ENCODE measurements at places on chromosomes 16 and 17.

GRCh38 chr17:57482657-57483056 lies 226.3 kb downstream of the MSI2 start:
- no peak for DNase-seq

DNA sequence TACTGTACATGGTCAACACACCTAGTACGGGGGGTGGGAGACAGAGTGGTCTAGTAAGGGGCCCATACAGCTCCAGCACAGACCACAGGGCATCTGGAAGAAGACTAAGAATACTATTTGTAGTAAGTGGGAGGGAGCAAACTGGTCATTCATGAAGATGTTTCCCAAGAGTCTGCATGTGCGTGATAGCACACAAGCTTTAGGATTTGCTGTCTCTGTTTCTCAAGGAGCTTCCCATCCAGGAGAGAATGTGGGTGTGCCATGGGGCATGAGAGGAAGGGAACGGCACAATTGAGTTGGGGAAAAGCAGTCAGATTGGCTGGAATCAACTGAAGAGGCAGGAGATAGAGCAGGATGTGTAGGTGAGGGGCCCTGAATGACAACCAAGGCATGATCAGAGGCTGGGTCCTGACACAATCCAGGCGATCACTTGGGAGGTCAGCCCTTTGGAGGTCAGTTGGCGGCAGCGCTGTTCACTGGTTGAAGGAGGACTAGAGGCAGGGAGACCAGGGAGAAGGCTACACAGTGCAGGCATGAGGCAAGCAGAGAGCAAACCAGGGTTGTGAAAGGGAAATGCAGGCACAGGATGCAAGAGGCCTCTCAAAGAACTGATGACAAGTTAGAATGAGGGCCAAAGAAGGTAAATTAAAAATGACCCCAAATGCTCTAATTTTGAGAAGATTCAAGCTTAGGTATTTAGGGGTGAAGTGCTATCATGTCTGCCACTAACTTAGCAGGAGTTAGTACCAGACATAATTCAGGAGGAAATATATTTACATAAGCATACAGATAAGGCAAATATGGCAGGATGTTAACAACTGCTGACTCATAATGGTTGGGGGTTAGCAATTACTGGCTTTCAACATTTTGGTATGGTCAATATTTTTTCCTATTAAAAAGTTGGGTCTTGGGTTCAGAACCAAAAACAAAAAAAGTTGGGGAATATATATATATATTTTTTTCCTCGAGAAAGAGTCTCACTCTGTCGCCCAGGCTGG lies 10.3 kb downstream of the UBE2O start:
- DNase-seq, result no peak

DNA sequence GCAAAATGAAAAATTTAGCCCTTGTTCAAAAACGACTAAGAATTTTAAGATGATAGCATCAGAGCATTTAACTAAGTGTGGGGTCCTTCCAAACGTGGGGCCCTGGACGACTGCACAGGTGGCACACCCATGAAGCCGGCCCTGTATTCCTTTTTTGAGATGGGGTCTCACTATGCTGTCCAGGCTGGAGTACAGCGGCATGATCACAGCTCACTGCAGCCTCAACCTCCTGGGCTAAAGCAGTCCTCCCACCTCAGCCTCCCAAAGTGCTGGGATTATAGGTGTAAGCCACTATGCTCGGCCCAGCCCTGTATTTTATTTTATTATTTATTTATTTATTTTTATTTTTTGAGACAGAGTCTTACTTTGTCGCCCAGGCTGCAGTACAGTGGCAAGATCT lies 90.7 kb upstream of the CDC42EP4 start:
- DNase-seq, result no peak

- DNase-seq, result no peak
Measured at GRCh38 chr16:17607075-17607509, 136.3 kb upstream of the XYLT1 start.

DNA sequence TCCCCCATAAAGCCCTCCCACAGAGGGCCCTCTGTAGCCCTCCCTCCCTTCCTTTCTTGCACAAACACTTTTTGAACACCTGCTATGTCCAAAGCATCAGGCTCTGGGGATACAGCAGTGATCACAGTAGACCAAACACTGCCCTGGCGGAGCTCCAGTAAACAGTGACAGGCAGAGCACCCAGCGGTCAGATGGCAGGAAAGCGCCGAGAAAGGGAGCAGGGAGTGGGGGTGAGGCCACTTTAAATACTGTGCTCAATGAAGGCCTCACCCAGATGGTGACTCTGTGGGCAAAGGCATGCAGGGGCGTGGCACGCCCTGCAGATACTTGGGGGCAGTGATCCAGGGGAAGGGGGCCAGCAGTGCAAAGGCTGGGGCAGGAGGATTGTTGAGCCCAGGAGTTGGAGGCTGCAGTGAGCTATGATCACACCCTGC lies 7.6 kb downstream of the PRR29 start:
- no peak for DNase-seq

- DNase-seq, result no peak
Measured at GRCh38 chr17:80492343-80493136, 16.1 kb upstream of the NPTX1 start.

DNA sequence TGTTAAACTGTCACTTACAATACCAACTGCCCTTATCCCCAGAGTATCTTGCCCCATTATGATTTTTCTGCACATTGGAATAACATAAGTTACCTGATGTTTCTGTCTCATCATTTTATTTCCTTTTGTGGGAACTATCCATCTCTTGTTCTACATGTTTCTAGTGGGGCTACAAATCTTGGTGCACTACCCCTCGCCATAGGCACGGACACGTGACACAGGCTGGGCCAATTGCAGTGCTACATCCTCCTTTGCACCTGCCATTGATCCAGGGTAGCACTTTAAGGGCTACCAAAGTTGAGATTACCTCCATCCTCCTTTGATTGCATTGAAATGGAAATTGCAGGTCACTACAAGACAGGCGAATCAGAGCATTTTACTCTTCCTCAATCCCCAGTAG lies 14.2 kb upstream of the SYT17 start:
- DNase-seq, result no peak

DNA sequence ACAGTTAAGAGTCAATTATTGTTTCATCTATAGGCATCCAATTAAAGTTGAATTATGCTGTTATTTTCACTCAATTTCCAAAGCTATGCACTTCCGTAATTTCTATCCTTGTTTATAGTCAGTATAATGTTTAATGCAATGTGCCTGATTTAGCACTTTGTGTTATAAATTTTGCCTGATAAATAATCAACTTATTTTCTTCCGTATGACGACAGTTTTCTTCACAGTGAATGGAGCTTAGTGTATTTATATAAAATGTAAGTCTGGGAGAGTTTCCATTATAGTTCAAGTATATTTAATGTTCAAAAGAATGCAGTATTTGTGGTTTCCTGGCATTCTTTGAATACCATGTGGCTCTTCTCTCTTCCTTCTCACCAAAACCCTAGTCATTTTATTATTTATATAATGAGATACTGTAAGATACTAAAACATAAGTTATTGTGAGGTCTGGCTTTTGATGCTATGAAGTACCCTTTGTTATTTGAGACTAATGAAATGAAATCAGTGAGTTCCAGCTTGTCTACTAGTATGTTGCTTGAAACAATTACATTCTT lies 240.6 kb downstream of the PRKCA start:
- no peak for DNase-seq
